ENCODE measurements at places on chromosomes 7 and 10.

DNA sequence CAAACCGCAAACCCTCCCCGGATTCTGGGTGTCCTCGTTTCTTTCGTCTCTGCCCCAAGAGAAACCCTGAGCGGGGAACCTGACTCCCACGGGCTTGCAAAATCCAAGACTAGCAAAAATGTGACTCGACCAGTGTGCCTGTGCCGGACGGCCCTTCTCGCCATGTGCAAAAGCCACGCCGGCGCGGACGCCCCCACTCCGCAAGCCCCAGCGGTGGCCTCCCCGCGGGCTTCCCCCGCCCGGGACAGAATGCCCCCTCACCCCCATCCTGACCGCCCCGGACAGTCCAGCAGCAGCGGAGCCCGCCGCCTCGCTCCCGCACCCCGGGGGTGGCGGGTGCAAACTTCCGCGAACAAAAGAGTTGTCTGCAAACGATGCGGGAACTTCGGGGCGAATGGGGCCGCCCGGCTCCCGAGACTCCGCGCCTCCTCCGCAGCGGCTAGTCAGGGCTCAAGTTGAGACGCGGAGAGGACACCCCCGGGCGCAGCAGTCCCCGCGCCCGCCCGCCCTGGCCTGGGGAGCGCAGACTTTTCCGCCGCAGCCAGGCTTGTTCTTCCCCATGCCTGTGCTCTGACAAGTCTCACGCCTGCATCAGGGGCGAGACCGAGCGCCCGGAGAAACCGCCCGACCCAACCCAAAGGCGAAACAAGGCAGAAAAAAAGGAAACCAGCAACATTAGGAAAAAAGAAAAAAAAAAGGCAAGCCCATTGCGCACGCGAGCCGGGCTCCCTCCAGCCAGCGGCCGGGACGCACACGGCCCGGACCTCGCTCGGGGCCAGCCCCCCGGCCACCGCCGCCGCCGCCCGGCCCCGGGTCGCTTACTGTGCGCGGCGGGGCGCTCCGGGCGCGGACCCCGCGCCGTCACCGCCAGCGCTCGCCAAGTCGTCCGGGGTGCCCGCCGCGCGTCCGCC is 732 bp downstream of the FAM53B start:
- H3K4me1 ChIP-seq = peaks cover 11% of the 10 kb centered on the region
- H3K4me3 ChIP-seq = peak overlapping the region; percentile 82
- DNase-seq = no peak
- no peaks in the 10 kb centered on the region for H3K27me3 ChIP-seq

- no peaks in the 10 kb centered on the region for H3K27me3 ChIP-seq
- H3K27ac ChIP-seq = no peak overlapping the region
- DNase-seq = no peak
- no peaks in the 10 kb centered on the region for H3K4me1 ChIP-seq
- H3K36me3 ChIP-seq = no peaks in the 10 kb centered on the region
These were observed 39.2 kb upstream of the GAD2 start for GRCh38 chr10:26177341-26177740.

DNA sequence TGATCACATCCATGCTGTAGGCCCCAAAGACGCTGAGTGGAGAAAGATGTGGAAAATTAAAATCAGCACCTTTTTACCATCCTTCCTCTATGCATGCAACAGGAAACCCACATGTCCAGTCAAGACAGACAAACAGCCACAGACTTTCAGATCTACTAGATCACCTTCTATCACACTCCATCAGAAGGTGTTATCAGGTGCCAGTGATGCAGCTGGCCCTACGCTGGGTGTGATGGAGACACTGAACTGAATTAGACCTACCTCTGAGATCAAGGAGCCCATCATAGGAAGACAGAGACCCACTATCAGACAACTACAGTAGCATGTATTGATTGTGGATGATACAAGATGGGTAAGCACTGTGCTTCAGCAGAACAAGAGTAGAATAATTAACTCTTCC is 15.5 kb downstream of the CYP3A4 start:
- no peak overlapping the region for H3K4me3 ChIP-seq
- DNase-seq = no peak
- peaks cover 4% of the 10 kb centered on the region for H3K27me3 ChIP-seq
- H3K36me3 ChIP-seq = no peaks in the 10 kb centered on the region
- H3K4me1 ChIP-seq = no peaks in the 10 kb centered on the region

DNA sequence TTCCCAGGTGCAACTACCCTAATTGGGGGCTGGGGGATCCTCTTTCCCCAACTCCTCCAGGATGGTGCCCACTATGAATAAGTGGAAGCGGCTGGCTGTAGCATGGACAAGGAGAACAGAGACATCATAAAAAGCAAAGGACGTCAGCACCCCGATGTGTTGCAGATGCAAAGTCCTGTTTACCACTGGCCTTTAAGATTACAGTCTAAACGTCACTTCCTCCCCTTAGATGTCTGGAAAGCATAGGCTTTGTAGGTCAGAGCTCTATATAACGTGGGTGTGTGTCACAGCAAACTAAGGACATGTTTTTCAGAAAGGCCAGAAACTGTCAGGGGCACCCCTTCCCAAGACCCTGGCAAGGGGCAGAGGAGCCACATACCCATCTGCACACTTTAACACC is 7.9 kb downstream of the COBL start:
- no peak overlapping the region for H3K4me3 ChIP-seq
- H3K36me3 ChIP-seq = no peaks in the 10 kb centered on the region
- no peaks in the 10 kb centered on the region for H3K27me3 ChIP-seq
- H3K27ac ChIP-seq = no peak overlapping the region
- no peaks in the 10 kb centered on the region for H3K4me1 ChIP-seq
- DNase-seq = no peak

GRCh38 chr10:96643920-96644319 is 57.1 kb upstream of the TM9SF3 start:
- H3K4me3 ChIP-seq = no peak overlapping the region
- DNase-seq = no peak
- H3K27ac ChIP-seq = no peak overlapping the region
- H3K27me3 ChIP-seq = peaks cover 33% of the 10 kb centered on the region
- H3K4me1 ChIP-seq = no peaks in the 10 kb centered on the region
- H3K36me3 ChIP-seq = no peaks in the 10 kb centered on the region

DNA sequence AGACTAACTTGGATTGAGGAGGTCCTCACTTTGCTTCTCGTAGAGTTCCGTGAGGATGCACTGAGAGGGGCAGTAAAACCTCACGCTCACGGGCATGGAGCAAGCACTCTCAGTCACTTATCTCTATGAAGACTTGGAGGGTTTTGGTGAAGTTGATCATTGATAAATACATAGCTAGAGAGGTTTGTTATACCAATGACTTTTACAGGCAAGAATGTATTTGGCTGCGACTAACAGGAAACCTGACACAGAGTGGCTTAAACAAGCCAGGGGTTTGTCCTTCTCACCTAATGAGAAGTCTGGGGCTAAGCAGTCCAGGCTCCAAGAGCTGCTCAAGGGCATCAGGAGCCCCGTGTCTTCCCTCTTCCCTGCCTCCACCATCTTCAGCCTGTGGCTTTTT is 6.1 kb downstream of the BICC1 start:
- H3K4me3 ChIP-seq = no peak overlapping the region
- no peaks in the 10 kb centered on the region for H3K27me3 ChIP-seq
- peaks cover 5% of the 10 kb centered on the region for H3K4me1 ChIP-seq
- DNase-seq = peak; percentile 31
- H3K36me3 ChIP-seq = no peaks in the 10 kb centered on the region

- H3K4me3 ChIP-seq = no peak overlapping the region
- no peaks in the 10 kb centered on the region for H3K4me1 ChIP-seq
- H3K27me3 ChIP-seq = no peaks in the 10 kb centered on the region
These were observed 364.7 kb downstream of the CTNNA3 start for GRCh38 chr10:67331121-67331910.

DNA sequence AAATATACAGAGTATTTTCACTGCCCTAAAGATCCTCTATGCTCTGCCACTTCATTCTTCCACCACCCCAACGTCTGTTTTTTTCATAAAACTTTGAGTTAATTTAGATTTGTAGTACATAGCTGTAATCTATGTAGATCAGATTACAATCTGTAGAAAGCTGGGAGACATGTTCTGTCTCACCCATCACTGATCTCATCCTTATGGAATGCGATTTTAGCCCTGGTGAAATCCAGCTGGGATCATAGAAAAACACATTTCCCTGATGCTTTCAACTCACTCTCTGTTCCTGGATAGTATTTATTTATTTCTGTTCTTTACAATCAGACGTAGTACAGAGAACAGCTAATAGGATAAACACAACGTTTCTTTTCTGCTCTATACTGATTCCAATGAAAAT is 521.0 kb downstream of the KIF20B start:
- no peak overlapping the region for H3K27ac ChIP-seq
- no peak overlapping the region for H3K4me3 ChIP-seq
- H3K36me3 ChIP-seq = no peaks in the 10 kb centered on the region
- peak; percentile 80 for DNase-seq

GRCh38 chr7:32115831-32116230 is 45.6 kb upstream of the PDE1C start:
- no peaks in the 10 kb centered on the region for H3K27me3 ChIP-seq
- no peak overlapping the region for H3K4me3 ChIP-seq
- H3K4me1 ChIP-seq = peaks cover 5% of the 10 kb centered on the region
- H3K36me3 ChIP-seq = no peaks in the 10 kb centered on the region
- no peak overlapping the region for H3K27ac ChIP-seq

- H3K27ac ChIP-seq = no peak overlapping the region
- H3K27me3 ChIP-seq = 0 out of 2 replicates have a peak, but pooled peaks cover 2% of the 10 kb centered on the region
- no peaks in the 10 kb centered on the region for H3K36me3 ChIP-seq
These were observed 85.6 kb upstream of the PDCD4 start for GRCh38 chr10:110786172-110786571.

DNA sequence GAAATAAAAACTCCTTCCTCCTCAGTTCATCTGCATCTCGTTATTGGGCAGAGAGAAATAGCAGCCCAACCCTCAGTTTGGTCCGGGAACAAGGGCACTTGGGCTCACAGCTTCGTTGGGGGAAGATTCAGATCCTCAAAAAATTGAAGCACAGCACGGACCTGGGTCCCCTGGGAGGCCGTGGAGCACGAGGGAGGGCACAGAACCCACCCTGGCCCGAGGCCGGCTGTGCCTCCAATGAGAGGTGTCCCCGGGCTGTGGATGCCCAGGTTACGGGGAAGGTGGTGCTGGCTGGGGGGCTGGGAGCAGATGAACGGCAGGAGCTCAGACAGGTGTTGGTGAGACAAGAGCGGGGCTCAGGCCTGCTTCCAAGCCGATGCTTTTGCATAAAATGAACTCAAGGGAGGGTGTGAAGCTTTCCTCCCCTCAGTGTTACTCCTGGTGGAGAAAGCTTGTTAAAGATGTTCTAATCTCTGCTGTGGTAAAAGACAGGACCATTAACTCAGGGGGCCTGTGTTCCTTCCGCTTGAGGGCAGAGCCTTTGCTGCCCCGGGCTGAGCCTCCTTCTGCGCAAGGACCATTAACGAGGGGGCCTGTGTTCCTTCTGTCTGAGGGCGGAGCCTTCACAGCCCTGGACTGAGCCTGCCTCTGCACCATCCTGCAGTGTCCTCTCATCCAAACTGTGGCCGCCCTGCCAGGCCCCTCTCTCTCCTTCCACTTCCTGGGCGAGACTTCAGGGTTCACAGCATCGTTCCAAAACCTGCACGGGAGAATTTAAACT is 302.2 kb downstream of the ADARB2 start:
- no peaks in the 10 kb centered on the region for H3K36me3 ChIP-seq
- H3K27ac ChIP-seq = no peak overlapping the region

GRCh38 chr10:76433161-76434005 is 1002.0 kb downstream of the LRMDA start:
- H3K27me3 ChIP-seq = no peaks in the 10 kb centered on the region
- H3K4me3 ChIP-seq = no peak overlapping the region
- H3K27ac ChIP-seq = no peak overlapping the region

GRCh38 chr10:22478555-22479334 is 133.4 kb downstream of the SPAG6 start:
- H3K4me3 ChIP-seq = no peak overlapping the region
- H3K27ac ChIP-seq = no peak overlapping the region
- no peaks in the 10 kb centered on the region for H3K4me1 ChIP-seq

GRCh38 chr7:150998341-150998740 is 7.5 kb downstream of the NOS3 start:
- no peak for DNase-seq
- H3K27me3 ChIP-seq = peaks cover 8% of the 10 kb centered on the region
- H3K36me3 ChIP-seq = no peaks in the 10 kb centered on the region
- H3K4me3 ChIP-seq = no peak overlapping the region
- H3K4me1 ChIP-seq = peaks cover 4% of the 10 kb centered on the region

- DNase-seq = peak; percentile 52
- H3K27ac ChIP-seq = no peak overlapping the region
- peaks cover 5% of the 10 kb centered on the region for H3K27me3 ChIP-seq
- peaks cover 5% of the 10 kb centered on the region for H3K4me1 ChIP-seq
These were observed 144.3 kb downstream of the KIF20B start for GRCh38 chr10:89845541-89846280.

- H3K36me3 ChIP-seq = peaks cover 6% of the 10 kb centered on the region
- H3K27me3 ChIP-seq = no peaks in the 10 kb centered on the region
- peaks cover 4% of the 10 kb centered on the region for H3K4me1 ChIP-seq
- no peak overlapping the region for H3K27ac ChIP-seq
- no peak overlapping the region for H3K4me3 ChIP-seq
- DNase-seq = no peak
These were observed 29.1 kb downstream of the KCTD7 start for GRCh38 chr7:66657798-66658197.

GRCh38 chr10:683448-684071 is 5.9 kb downstream of the DIP2C start:
- peaks cover 33% of the 10 kb centered on the region for H3K4me1 ChIP-seq
- DNase-seq = peak; percentile 99
- 0 out of 2 replicates have a peak, but pooled peaks cover 2% of the 10 kb centered on the region for H3K36me3 ChIP-seq
- peak overlapping the region; percentile 33 for H3K4me3 ChIP-seq
- no peaks in the 10 kb centered on the region for H3K27me3 ChIP-seq

GRCh38 chr10:62919776-62920175 is 103.6 kb upstream of the EGR2 start:
- H3K4me1 ChIP-seq = no peaks in the 10 kb centered on the region
- H3K27me3 ChIP-seq = no peaks in the 10 kb centered on the region
- H3K4me3 ChIP-seq = no peak overlapping the region

GRCh38 chr7:112723416-112723815 is 66.8 kb downstream of the TMEM168 start:
- DNase-seq = peak; percentile 55
- H3K27ac ChIP-seq = no peak overlapping the region
- H3K4me3 ChIP-seq = no peak overlapping the region

DNA sequence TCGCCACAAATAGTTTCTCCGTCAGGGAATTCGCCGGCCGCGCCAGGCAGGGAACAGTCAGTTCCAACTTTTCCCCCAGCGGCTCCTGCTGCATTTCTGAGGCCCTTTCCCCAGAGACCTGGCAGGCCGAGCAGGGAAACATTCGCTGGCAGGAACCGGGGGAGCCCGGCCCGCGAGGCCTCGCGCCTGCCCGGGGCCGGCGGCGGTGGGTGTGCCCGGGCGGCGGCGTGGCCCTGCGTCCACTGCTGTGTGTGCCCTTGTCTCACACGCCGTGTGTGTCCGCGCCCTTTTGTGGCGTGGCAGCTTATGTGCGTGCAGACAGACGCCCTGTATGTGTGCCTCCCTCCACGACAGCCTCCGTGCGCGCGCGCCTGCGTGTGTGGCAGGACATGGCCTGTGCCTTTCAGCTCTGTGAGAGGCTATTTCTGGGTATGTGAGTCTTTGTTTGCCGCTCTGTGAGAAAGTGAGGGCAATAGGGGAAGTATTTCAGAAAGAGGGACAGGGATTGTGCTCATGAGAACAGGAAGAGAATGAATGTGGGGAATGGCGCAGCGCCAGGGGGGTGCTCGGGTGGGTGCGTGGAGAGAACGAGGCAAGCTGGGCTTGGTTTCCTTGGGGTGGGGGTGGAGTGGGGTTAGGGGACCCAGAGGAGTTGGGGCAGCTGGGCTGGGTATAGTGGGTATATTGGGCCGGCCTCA is 689 bp upstream of the SMARCD3 start:
- no peaks in the 10 kb centered on the region for H3K36me3 ChIP-seq
- H3K4me3 ChIP-seq = peak overlapping the region; percentile 34
- DNase-seq = peak; percentile 59
- H3K27me3 ChIP-seq = no peaks in the 10 kb centered on the region

GRCh38 chr10:77849039-77849664 is 77.4 kb downstream of the DLG5 start:
- peaks cover 20% of the 10 kb centered on the region for H3K4me1 ChIP-seq
- H3K27me3 ChIP-seq = no peaks in the 10 kb centered on the region
- DNase-seq = no peak
- peaks cover 25% of the 10 kb centered on the region for H3K36me3 ChIP-seq
- H3K4me3 ChIP-seq = no peak overlapping the region

All from IMR-90 (cell line).